ENCODE measurements at places on chromosomes 3 and 15.

GRCh38 chr3:56980243-56980642 lies 80.2 kb upstream of the SPATA12 start:
- no peak for DNase-seq

GRCh38 chr3:182523836-182524235 lies 269.5 kb upstream of the ATP11B start:
- no peak for DNase-seq

GRCh38 chr3:52404391-52404790 lies 40.5 kb downstream of the SEMA3G start:
- DNase-seq = no peak

DNA sequence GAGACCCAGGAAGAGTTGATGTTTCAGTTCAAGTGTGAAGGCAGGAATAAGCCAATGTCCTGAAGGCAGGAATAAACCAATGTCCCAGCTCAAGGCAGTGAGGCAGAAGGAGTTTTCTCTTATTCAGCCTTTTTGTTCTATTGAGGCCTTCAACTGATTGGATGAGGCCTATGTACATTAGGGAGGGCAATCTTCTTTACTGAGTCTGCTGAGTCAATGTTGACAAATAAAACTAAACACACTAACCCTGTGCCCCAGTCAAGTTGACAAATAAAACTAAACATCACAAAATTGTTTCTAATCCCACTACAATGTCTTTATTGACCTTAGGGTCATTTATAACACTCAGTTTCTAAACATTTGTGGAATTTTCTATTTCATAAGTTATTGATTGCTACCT lies 100.0 kb downstream of the CACNA2D3 start:
- no peak for DNase-seq

DNA sequence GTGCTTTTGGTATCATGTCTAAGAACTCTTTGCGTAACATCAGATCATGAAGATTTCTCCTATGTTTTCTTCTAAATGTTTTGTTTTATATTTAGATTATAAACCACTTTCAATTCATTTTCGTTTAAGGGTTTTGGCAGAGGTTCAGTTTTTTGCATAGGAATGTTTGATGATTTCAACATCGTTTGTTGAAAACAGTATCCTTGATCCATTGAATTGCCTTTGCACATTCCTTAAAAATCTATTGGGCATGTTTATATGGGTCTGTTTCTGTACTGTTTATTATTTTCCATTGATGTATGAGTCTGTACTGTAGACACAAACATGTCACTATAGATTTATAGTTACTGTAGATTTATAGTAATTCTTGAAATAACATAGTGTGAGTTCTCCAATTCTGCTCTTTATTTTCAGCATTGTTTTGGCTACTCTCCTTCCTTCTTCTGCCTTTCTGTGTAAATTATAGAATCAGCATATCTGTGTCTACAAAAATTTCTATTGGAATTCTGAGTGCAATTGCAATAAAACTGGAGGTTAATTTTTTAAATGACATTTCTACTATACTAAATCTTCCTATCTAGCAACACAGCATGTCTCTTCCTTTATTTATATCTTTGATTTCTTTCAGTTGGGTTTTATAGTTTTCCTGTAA lies 374.0 kb downstream of the SV2B start:
- DNase-seq = no peak

DNA sequence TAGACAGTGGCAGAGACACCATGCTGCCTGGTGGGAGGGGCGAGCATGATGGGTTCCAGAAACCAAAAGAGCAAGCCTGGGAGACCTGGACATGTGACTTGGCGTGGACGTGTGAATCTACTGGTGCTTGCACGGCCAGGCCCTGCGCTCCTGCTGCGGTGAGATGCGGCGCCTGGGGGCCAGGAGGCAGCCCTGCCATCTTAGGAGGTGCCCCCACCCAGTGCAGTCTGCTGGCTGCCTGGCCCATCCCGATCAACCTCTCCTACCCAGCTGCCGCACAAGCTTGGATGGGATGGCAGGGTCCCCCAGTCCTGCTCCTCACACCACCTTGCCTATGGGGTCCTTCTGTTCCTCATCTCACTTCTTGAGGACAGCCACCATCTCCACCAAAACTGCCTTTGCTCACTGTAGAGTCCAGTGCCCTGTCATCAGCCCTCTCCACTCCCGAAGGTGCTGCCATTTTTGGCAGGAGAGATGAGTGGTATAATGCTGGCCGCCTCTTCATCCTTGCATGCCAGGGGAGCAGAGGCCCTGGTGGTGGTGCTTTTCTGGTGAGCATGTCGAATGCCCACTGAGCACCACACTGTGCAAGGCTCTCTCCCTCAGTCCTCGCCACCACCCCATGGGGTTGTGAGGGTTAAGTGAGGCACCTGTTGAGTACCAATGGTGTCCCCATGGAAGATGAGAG lies 3.1 kb upstream of the ABTB1 start:
- DNase-seq = no peak

DNA sequence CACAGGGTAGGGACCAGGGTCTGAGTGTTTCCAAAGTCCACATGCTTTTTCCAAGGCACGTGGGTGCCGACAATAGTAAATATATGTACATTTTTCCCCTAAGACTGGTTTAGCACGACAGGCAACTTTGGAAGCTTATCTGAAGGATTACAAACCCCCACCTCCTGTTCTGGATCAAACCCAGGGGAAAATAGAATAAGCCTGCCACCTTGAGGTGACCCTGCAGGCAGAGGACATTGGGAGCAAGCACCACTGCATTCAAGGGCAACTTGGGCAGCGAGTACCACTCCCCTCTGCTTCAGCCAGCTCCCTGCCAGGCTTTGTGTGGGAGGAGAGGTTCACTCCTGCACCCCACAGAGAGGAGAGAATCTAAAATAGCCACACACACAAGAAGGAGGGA lies 44.8 kb downstream of the KBTBD12 start:
- no peak for DNase-seq

DNA sequence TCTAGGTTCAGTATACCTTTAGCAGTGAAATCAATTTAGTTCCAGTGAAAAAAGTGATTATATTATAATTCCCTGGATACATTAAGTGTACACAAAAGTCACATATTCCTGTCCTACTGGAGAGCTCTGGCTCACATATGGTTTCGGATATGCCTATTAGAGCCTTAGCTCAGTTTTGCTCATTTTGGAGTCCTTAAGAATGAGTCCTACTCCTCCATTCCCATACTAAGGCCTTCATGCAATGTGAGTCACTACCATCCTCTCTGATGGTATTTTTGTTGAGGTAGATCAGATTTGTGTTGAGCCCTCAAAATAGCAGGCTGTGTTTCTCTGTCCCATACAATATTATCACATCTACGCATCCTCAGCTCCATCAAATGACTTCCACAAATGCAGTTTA lies 294.2 kb upstream of the COL8A1 start:
- DNase-seq = no peak

- DNase-seq = no peak
Measured at GRCh38 chr3:125959317-125960065, 9.5 kb upstream of the ROPN1B start.

- peak; percentile 27 for DNase-seq
Measured at GRCh38 chr3:196192036-196192523, 19.1 kb downstream of the ZDHHC19 start.

DNA sequence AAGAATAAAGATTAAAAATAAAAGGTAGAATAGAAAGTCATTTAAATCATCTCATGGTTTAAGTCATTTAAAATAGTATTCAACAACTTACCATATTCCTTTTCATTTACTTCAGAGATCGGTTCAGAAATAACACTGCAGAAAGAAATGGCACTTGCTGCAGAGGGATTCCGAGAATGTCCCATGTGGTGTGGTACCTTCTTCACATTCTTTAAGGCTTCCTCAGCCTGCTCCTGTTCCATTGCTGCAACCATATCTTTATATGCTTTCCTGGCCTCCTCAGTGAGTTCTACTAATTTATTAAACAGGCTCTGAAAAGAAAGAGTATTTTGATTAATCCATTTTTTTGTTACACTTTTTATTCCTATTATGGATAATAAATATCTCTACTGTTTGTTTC lies 32.6 kb upstream of the SHC4 start:
- DNase-seq = no peak

DNA sequence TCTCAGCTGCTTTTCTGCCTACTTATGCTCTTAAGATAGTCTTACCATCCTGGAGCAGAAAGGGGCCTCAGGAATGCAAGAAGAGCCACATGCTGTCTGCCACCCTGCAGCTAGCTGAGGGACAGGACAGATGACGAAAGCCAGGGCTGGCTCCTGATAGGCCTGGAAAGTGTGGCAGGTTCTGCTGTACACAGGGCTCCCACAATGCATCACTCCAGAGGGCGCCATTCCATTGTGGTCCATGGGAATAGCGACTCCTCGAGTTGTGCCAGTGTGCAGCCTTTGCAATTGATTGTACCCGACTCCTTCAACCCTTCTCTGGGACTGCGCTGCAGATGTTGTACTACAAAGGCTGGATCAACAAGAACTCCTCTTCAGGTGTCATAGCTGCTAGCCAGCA lies 11.2 kb downstream of the ACAN start:
- no peak for DNase-seq

GRCh38 chr3:5464649-5465048 lies 277.1 kb downstream of the EDEM1 start:
- no peak for DNase-seq

- no peak for DNase-seq
Measured at GRCh38 chr3:14846226-14846880, 27.6 kb downstream of the FGD5 start.

GRCh38 chr3:47475029-47475569 lies 642 bp downstream of the SCAP start:
- no peak for DNase-seq

DNA sequence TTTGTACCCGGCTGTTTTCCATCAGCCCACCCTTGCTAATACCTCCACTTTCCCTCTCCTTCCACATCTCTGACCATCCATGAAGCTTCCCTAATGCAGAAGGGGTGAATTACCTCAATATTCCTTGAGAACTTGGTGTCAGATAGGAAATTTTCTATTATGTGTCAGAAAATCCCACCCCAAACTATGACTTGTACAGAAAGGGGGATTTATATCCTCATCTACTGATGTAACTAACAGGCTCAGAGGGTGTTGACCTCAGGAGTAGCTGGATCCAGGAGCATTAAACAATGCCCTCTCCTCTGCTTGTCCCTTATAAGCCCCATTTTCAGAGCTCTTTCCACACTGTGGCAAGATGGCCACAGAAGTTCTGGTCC lies 242.8 kb upstream of the TLE3 start:
- no peak for DNase-seq

DNA sequence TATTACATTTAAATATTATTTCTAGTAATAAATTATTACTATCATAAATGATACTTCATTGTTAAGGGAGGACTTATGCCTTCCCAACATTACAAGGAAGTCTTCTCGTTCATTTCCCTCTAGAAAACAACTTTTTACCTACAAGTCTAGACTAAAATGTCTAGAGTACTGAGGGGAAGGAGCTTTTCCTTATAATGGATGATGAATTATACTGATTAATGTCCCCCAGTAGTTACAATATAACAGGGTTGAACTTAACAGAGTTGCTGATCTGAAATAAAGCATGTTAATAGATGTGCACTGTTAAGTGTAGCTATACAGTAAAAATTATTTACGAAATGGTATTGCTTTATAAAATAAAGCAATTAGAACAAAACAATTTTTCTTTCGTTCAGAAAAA lies 2.7 kb upstream of the MNS1 start:
- no peak for DNase-seq

GRCh38 chr3:9911863-9912262 lies 5.0 kb upstream of the IL17RC start:
- DNase-seq = no peak

GRCh38 chr3:151439652-151440125 lies 21.2 kb downstream of the IGSF10 start:
- DNase-seq = no peak

DNA sequence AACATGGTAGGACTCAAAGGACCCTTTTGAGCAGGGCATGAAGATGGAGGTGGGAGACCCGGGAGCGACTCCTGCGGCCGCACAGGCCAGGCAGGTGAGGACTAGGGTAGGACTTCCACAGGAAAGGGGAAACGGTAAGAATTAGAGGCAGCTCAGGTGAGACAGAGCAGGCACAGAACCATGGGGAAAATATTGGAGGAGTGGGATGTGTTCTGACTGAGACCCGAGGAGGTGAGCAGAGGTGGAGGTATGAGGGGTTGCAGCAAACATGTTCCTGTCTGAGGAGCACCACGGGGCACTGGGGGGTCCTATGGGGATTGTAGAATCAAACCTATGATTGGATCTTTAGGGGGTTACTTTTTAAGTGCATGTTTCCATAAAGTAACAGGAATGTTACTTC lies 1.4 kb upstream of the ISG20 start:
- DNase-seq = no peak

GRCh38 chr3:23808525-23808924 lies 2.8 kb downstream of the UBE2E1 start:
- no peak for DNase-seq

DNA sequence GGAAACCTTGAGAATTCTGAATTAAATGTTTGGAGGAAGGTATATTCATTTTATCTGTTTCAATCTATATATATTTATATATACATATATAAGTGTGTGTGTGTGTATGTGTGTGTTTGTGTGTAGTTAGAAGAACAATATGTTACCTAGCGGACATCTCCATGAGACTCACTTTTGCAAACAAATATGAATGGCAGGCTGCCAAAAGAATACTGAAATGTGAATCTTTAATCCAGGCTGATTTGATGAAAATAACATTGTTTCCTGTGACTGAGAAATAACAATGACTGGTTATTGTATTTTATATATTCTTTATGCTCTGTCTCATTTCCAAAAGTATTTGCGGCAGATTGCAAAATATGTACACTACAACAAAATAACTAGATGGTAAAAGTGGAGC lies 255.5 kb upstream of the TGFBR2 start:
- no peak for DNase-seq

DNA sequence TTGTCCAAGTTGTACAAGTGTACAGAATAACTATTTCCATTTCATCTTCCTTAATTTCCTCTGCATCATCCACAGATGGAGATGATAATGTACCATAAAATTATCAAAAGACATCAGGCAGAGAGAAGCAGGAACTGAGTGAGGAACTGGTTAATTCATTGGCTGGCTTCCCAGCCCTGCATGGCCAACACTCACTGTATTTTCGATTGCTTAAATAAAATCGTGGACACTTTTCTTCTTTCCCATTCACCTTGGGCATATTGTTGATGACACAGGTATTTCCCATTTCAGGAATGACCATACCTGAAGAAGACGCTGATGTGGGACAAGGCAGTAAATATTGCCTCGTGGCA lies 144.2 kb upstream of the ABHD17C start:
- DNase-seq = no peak

GRCh38 chr3:58478781-58479180 lies 13.1 kb upstream of the KCTD6 start:
- DNase-seq = no peak

- DNase-seq = no peak
Measured at GRCh38 chr3:159835126-159835525, 153.5 kb upstream of the IL12A start.

DNA sequence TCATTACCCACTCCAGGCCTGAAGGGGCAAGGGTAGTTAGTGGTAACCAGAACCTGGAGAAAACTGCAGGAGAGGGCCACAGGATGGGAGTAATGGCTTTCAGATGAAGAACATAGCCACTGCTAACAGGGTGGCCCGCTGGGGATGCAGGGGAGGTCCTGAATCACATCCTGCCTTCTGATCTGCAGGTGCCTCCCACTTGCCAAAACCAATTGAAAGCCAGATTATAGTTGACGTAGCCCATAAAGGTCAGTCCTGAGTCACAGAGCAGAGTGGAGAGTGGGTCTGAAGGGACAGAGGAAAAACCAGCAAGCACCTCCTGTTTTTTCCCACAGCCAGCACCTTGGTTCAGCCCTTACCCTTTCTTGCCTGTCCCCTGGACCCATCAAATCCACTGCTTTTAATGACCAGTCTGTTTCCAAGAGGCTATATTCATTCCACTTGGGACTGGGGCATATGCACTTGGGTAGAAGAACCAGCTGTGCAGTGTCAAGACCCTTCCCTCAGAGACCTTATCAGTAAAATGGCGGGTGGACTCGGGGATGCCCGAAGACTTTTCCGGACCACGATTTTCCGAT lies 646 bp upstream of the SLC35G2 start:
- peak; percentile 25 for DNase-seq

Data from stimulated activated CD8-positive, alpha-beta memory T cell treated with anti-CD3 and anti-CD28 coated beads, Interleukin-12 subunit alpha, Interleukin-12 subunit beta, amount 100 ng/mL, for 4 hours (primary cell).